Pons (tissue), 1 donor: ENCODE measurements at places on chromosomes 12 and 14.

GRCh38 chr14:55048900-55049436 is 2.5 kb upstream of the MAPK1IP1L start:
- no peak for DNase-seq

GRCh38 chr14:21059842-21060613 is 2.4 kb downstream of the RNASE8 start:
- DNase-seq, result peak; percentile 48

DNA sequence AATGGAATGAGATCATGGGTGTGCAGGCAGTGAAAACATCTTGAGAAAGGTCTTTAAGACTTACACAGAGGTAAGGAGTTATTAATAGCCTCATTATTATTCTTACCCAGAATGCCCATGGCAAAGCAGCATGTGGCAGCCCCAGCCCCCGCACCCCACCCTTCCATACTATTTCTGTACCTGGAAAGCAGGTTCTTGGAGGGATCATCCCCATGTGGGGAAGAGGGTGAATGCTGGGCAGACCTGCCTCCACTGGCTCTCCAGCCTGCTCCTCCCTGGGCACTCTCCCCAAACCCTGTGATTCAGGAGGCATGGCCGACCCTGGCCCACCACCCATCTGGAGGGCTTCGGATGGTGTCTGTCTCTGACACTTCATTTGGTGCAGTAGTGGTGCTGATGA is 28.3 kb downstream of the NPC2 start:
- no peak for DNase-seq

DNA sequence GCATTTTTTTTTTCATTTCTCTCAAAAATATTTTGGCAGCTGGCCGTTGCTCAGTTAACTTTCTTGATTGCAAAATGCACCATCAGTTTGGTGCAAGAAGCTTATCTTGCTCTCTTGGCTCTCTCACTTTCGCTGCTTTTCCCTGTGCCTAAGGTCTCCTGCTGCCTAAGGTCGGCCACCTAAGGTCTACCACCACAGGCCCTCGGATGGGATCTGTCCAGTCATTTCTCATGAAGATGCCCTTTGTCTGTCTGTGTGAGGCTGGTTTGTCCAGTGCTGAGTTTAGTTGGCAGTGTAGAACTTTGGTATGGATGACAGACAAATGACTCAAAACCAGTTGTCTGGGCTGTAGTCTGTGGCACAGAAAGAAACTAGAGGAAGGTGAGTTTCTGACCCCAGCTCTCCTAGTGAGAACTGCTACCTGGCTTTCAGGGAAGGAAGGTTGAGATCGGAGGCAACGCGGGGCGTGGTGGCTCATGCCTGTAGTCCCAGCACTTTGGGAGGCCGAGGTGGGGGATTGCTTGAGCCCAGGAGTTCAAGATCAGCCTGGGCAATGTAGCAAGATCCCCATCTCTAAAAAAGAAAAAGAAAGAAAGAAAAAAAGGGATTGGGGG is 2.6 kb downstream of the MLXIP start:
- peak; percentile 80 for DNase-seq

GRCh38 chr12:51792417-51792816 is 56.1 kb downstream of the FIGNL2 start:
- no peak for DNase-seq

DNA sequence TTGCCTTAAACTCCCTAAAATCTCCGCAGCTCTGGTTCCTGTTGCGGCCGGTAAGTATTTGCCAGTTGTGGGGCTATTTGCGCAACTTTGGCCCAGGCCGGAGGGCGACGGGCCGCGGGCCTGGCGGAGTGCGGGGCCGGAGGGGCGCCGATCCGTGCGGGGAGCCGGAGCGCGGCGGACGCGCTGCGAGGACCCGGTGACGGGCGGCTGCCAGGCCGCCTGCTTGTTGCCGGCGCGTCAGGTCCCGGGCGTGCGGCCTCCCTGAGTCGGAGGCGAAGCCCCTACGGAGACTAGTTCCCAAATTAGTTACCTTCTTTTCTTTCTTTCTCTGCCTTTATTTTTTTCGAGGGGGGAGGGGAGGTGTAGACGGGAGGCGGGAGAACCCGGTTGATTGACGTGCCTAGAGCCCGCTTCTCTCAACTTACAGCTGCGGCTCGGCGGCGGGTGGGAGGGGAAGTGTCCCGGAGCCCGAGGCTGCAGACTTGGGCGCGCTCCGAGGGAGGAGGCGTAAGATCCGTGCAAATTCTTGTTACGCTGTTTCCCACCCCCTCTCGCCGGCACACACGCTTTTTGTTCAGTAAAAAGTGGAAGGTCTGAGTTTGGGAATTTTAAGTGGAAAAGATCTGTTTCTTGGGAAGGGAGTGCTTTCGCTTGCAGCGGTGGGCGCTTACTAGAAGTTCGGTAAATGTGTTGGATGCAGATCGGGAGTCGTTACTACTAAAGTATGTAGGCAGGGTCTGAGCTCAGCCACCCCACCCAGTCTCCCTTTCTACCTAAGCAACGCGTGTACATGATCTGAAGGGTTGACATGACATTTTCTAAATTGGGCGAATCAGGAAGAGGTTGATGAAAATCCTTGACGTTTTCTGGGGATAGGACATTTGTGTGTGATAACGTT is 576 bp downstream of the ZBTB1 start:
- DNase-seq, result peak; percentile 91

DNA sequence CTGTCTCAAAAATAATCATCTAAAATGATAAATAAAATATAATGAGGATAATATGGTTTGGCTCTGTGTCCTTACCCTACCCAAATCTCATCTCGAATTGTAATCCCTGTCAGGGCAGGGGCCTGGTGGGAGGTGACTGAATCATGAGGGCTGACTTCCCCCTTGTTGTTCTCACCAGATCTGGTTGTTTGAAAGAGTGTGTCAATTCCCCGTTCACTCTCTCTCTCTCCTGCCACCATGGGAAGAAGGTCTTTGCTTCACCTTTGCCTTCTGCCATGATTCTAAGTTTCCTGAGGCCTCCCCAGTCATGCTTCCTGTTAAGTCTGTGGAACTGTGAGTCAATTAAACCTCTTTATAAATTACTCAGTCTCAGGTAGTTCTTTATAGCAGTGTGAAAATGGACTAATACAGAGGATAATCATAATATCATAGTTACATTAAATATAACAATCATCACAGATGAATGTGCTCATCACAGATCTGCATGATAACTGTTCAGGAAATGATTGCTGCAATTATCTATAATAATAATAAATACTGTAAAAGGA is 12.6 kb downstream of the EFCAB11 start:
- no peak for DNase-seq

DNA sequence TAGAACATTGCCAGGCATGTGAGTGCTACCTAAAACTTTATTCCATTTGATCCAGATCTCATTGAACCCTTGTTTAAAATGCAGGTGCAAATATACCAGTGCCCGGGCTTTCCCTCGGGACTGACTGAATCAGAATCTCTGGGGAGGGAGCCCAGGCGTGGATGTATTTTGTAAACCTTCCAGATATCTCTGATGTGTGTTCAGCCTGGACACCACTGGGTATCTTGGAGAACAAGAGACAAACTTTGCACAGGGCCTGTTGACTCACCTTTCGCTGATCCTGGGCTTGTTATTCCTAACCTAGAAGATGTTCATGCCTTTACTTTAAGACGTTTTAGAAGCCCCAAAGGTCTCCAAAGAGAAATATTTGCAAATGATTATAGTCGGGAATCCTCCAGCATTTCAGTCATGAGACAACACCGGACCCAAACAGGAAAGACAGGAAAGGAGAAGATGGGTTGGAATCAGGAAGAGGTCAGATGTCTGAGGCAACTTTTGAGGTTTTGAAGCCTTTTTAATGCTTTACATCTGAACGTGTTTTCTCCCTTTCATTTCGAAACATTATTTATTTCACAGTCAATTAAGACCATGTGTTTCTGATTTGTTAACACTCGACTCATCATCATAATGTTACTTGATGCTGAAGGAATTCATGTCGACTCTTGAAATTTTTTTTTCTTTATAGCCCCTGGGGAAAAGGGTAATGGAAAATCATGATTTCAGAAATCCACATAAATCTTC is 118.6 kb downstream of the PLXNC1 start:
- DNase-seq, result no peak

DNA sequence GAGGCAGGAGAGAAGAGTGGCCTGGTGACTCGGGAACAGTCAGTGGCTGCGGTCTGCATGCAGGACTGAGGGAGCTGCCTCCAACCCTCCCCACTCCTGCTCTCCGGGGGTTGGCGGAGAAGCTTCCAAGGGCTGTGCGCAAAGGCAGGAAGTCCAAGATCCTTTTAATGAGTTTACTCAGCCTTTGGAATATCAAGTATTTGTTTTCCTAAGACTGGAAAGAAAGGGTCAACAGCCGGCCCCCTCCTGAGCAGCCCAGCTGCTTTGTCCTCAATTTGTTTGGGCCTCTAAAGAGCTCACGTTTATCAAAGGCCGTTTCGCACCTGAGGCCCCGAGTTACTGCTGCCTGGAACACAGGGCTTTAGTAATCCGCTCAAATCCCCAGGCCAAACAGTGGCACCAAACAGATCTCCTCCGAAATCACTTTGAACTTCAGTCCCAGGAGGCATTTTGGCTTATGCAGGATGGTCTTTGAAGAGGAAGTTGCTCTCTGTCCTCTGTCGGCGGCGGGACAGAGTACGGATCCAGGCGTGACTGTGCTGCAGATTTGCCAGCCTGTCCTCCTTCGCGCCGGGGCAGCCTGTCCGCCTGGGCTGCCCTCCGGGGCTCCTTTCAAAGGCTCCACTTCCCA is 117.2 kb upstream of the FZD10 start:
- DNase-seq, result peak; percentile 32

DNA sequence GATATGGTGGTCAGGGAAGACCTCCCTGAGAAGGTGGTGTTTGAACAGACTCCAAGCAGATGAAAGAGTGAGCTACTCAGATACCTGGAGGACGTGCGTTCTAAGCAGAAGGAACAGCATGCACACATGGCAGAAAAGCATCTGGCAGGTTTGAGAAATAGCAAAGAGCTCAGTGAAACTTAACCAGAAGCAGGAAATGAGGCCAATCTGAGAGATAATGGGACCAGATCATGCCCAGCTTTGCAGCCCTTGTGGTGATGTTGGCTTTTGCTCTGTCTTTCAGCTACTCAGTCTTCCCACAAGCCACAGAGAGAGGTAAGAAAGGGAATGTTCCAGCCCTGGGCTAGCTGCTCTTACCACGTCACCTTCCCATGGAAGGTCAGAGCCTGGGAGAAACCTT is 176.3 kb upstream of the GSC start:
- DNase-seq, result no peak

GRCh38 chr12:1811281-1811947 is 9.0 kb upstream of the LRTM2 start:
- DNase-seq, result no peak

DNA sequence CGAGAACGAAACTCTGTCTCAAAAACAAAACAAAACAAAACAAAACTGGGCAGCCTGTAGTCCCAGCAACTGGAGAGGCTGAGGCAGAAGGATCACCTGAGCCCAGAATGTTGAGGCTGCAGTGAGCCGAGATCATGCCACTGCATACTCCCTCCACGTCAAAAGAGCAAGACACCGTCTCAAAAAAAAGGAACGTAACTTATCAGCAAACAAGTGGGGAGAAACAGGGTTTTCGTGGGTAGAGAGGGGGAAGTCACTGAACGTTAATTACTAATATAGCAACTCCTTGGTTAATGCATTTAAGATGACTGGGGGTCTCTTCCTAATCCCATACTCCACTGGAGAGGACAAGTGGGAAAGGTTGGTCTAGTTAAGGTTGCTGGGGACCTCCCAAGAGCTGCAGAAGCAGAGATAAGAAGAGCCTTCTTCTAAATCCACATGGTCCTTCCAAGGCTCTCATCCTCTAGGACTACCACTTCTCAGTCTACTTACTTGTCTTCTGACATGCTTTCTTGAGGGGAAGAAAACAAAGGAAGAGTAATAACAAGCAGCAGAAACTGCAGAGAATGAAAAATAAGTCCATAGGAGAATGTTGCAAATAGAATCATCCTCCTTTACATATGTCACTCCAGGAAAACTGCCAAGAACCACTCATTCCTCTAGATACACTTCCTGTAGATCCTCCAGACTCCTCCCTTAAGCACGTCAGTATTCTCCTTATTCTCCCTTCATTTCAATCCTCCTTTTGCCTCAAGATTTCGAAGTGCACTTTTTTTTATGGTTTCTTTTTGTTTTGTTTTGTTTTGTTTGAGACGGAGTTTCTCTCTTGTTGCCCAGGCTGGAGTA is 5.8 kb downstream of the NUMB start:
- peak; percentile 26 for DNase-seq

GRCh38 chr14:70915415-70915814 is 8.2 kb downstream of the PCNX1 start:
- no peak for DNase-seq

GRCh38 chr14:28088125-28088524 is 678.5 kb upstream of the FOXG1 start:
- no peak for DNase-seq

DNA sequence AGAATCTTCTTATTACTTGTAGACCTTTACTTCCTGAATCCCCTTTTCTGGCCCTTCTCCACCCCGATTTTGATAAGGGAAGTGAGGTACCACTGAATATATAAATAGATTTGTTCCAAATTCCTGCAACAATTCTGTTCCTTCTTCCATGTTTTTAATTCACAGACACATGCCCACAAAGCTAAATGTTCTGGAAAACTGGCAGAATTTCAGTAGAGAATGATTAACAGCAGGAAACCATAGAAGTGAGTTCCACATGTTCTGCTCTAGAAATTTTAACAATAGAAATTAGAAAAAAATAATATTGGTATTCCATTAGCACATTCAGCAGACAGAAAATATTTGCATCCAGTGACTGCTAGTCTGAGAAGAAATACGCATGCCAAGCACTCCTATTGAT is 139.6 kb downstream of the SLC2A13 start:
- DNase-seq, result no peak

DNA sequence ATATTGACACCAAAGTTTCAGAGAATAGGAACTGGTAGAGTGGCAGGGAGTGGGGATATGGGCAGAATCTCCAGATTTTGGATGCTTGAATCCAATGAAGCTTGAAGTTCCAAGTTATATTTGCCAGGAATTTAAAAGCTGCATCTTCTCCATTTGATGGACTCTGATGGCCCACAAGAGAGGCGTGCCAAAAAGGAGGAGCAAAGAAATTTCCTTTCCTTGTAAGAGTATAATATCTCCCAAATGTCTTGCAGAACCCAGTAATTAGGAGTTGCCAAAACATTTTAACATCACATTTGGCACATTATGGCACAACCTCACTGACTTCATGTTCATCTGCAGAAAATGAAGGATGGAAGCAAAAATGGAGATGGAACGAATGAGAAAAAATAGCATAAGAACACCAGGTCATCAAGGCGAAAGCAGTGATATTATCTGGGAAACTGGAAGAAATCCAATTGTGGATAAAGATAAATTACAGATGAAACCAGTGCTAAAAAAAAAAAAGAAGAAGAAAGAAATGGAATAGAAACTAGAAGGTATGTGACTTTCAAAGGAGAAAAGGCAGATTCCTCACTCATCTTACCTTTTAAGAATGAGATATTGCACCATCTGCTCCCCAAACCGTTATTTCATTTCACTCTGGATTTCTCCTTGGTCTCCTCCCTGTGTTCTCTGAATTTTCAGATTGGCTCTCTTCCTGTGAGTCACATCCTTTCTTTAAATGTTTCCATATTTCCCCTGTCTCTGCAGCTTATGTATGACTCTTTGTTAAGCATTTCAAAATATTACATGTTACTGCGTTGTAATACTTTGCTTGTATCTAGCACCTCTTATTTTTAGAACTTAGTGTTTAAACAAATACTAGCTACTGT is 13.5 kb upstream of the FLRT2 start:
- no peak for DNase-seq

- DNase-seq, result no peak
These were observed 62.7 kb downstream of the NOS1 start for GRCh38 chr12:117298648-117299225.
